A549 (cell line): ENCODE measurements at places on chromosomes 13 and 19. TPM values are rescaled to one million over a fixed set of nuclear protein-coding genes. Genes with fewer than 3 reads are reported as not detected.

Gene ZNF611
- 4.1 to 5.2 TPM (median 5.0 TPM) in 3 replicates for polyA plus RNA-seq

Gene DYRK1B
- 12.9 to 21.2 TPM (median 18.6 TPM) in 3 replicates for polyA plus RNA-seq

Gene SLITRK1
- polyA plus RNA-seq, result not detected in 3 replicates

Gene KL
- polyA plus RNA-seq, result not detected in 3 replicates

Gene C1QTNF9
- not detected in 3 replicates for polyA plus RNA-seq

Gene PEAK3
- polyA plus RNA-seq, result not detected in 3 replicates

DNA sequence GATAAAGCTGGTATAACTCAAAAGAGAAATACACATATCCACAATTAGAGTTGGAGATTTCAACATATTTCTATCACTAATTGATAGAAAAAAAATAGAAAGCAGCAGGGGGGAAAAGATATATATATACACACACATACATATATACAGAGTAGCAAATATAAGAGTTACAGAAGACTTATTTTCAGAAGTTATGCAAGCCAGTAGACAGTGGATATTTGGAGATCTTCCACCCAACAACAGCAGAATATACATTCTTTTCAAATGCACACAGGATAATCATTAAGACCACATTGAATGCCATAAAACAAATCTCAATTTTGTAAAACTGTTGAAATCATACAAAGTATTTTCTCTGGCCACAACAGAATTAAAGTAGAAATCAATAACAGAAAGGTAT lies 192.8 kb downstream of the LACC1 start:
- no peak for DNase-seq

- no peak for DNase-seq
Observed at GRCh38 chr19:7979011-7979410, 26.4 kb downstream of the ELAVL1 start.
